Activated CD4-positive, alpha-beta T cell treated with anti-CD3 and anti-CD28 coated beads, Interleukin-2, amount 50 U/mL, for 4 hours (primary cell): ENCODE measurements at places on chromosomes 12 and 14.

DNA sequence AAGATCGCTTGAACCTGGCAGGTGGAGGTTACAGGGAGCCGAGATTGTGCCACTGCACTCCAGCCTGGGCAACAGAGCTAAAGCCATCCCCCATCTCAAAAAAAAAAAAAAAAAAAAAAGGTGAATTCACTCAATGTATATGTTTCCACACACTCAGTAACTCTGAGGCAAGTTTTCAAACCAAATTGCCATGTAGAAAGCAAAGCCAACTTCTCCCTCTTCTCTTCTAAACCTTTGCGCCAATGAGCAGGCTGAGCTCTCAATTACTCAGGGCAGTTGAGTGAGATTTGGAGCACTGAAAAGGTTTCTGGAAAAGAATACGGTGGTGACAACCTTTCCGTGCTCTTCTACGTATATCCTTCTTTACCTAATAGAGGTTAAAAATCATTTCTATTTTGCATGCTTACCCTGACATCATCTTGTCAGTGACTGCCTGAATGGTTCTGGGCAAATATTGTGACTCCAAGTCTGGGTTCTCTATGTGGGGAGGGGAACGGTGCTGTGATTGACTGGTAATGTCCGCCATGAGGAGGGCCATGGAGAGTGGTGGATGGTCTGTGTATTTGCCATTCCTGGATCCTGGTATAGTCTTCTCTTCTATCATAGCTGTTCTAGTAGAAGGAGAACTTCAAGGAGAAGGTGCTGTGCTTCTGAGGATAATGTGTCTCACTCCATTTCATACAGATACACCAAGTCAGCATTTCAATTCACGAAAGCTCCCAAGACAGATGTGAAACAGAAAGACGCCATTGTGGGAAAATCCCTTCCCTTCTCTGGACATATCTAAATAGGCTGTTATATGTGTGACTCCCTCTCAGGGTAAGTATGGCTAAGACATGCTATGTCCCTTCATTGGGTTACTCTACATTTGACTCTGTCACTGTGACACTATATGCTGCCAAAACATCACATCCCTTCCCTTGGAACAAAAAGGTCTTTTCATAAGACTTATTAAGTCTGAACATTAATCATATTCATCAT lies 46.2 kb upstream of the MED13L start:
- DNase-seq: no peak

DNA sequence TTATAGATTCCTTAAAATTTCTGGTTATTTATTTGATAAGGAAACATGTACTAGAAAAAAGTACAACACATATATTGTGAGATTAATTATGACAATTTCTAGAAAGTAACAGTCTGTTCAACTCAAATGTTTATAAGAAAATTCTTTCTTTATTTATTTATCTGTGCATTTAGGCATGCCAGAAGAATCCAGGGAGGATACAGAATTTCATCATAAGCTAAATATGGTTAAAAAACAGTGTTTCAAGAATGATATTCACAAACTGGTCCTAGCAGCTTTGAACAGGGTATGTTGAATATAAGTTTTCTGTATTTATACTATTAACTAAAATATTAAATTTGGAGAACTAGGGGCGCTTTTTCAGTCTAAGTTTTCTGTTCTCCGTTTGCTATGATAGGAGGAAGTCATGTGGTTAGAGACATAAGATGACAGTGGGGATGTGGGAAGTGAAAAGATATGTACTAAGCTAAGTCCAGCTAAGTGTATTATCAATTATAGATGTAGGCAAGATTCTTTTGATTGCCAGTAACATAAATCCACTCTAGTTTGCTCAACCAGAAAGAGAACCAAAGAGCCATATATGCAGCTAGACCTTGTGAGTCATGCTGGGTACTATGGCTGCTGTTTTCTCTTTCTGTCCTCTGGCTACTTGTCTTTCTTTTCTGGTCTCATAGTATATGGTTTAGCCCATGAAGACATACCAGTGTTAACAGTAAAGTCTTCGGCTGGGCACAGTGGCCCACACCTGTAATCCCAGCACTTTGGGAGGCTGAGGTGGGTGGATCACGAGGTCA lies 39.0 kb downstream of the LRRK2 start:
- DNase-seq: no peak

DNA sequence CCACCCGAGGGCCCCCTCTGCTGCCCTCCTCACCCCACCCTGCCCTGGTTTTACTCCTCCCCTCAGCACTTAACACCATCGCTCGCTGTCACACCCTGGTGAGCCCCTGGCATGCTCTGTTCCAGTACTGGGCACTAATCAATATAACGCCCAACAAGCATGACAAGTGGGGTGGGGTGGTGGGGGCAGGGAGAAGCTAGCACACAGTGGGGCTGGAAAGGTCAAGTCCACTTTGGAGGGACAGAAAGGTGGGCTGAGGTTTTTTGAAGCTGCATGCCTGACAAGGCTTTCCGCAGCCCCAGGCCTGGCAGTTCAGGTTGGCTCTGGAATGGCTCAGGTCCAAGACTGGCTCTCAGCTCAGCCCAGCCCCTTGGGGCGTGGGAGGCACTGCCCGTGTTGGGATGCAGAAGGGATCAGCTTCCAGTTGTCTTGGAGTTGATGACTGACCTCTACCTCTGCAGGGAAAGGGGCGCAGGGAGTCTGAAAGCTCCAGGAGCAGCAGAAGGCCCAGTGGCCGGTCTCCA lies 34.1 kb downstream of the PLEKHG3 start:
- no peak for DNase-seq

DNA sequence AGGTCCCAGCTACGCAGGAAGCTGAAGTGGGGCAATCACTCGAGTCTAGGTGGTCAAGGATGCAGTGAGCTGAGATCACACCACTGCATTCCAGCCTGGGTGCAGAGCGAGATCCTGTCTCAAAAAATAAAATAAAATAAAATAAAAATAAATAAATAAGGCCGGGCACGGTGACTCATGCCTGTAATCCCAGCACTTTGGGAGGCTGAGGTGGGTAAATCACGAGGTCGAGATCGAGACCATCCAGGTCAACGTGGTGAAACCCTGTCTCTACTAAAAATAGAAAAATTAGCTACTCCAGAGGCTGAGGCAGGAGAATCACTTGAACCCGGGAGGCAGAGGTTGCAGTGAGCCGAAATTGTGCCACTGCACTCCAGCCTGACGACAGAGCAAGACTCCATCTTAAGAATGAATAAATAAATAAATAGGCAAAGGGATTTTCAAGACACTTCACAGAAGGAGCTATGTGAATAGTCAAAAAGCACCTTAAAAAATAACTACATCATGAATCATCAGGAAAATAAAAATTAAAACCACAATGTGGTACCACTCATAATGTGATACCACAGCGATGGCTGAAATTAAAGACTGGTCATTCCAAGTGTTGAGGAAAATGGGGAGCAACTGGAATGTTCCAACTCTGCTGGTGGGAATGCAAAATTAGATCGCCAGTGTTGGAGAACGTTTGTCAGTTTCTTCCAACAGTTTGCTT lies 92.9 kb upstream of the TBX3 start:
- no peak for DNase-seq

- no peak for DNase-seq
Observed at GRCh38 chr12:49819786-49820185, 8.4 kb downstream of the NCKAP5L start.

GRCh38 chr12:105705765-105706164 lies 375.3 kb downstream of the C12orf75 start:
- DNase-seq: no peak

GRCh38 chr12:93798279-93799151 lies 121.3 kb downstream of the CRADD start:
- no peak for DNase-seq

DNA sequence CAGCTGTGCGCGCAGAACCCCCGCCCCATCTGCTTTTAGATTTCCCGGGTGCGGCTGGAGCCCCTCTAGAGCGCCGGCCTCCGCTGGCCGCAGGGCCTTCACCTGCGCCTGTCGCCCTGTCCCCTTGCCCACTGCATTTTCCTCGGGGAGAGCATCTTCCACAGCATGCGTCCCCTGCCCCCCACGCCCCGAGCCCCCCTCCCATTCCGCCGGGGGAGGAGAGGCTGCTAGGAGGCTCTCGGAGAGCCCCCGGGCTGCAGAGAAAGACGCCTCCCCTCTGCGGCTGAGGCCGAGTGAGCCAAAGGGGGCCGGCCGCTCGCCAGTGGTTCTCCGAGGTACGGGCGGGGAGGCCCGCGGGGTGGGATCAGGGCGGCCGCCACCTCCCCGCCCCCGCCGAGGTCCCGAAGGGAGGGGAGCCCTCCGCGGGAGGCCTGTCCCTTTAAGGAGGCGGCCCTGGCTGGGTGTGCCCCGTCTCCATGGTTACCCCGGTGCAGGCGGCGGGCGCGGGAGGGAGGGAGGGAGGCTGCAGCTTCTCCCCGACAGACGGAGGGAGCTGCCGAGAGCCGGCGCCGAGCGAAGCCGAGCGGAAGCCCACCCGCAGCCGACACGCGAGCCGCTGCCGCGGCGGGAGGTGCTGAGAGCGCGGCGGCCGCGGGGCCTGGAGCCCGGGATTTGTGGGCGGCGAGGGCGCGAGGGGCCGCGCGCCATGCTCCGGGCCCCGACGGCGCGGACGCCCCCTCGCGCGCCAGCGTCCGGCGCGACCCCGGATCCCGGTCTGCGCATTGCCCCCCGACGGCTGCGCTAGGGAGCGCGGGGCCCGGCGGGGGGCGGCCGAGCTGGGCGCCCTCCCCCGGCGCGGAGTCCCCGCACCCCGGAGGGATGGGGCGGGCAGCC lies at the start of gene KCNH3:
KCNH3 (plus strand) TSS at position 521 of the 894 bp plus-strand sequence. CDS start 387 bp downstream, outside the sequence.
- DNase-seq: peak; percentile 84

- no peak for DNase-seq
Observed at GRCh38 chr12:127861406-127861805, 405.6 kb upstream of the TMEM132C start.

DNA sequence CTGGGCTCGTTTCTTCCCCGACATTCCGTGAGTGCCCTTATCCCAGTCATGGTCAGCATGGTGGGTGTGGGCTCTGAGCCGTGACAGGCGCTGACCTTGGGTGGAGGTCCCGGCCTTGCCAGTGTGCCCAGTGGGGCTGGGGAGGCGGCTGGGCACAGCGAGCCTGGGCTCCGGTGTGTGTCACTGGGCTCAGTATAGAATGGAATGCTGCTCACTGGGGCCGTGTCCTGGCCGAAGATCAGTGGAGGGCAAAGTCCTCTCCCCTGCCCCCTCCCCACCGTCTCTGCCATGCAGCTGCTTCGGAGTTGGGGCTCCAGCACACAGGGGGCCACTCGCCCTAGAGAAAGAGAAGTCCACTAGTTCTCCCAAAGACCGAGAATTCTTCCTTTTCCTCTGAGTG lies 164.4 kb downstream of the TSPAN9 start:
- DNase-seq: no peak

DNA sequence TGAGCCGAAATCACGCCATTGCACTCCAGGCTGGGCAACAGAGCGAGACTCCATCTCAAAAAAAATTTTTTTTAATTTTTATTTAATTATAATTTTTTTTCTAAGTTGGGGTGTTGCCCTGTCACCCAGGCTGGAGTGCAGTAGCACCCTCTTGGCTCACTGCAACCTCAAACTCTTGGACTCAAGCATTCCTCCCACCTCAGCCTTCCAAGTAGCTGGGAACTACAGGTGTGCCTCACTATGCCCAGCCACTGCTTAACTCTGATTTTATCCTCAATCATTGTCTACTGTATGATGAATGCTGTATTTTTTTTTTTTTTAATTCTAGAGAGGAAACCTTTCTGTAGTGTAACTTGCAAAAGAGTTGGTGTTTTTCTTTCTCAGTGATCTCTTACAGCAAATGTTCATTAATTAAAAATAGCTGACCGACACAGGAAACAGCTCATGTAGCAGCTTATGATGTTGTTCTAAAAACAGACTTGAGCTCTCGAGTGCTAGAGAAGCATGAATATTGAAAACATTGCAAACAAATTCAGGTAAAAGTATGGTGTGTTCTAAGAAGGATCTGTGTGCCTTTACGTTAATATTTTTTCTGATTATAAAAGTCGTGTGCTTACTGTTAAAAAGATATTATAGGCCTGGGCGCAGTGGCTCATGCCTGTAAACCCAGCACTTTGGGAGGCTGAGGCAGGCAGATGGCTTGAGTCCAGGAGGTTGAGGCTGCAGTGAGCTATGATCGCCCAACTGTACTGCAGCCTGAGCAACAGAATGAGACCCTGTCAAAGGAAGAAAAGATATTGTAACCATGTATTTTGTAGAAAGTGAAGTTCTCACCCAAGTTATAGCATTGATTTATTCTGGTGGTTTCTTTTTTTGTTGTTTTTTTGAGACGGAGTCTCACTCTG lies 68.9 kb downstream of the FGD4 start:
- no peak for DNase-seq

DNA sequence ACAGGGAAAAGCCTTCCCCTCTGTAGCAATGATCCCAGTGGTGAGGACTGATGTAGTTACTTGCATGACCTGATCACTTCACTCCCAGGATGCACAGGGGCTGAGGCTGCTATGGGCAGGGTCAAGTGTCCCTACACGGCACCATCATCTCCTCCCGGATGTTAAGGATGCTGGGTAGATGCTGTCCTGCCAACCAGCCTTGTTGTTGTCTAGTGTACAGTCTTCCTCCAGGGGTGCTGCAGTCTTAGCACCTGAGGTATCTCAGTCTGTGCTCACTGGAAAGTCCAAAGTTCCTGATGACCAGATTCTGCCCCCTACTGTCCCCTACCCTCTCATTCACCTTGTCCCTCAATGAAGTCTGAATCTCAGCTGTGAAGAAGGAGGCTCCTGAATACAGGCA lies 20.1 kb downstream of the CPM start:
- no peak for DNase-seq

DNA sequence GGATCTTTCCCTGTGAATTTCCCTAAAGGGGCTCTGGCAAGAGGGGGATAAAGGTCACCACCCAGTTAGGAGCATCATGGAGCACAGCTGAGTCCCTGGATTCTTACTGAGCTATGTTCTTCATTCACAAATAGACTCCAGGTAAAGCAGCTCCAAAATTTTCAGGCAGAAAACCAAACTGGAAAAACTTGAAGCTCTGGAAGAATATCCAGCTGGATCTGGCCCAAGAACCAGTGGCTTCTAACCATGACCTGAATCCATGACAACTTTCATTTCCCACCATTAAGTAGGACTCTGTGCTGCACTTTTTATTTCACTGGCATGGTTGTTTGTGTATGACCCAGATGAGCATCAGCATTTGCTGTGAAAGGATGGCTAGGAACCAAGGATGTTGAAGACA lies 180.4 kb upstream of the FKBP4 start:
- DNase-seq: no peak

GRCh38 chr14:102507857-102508312 lies 1.7 kb downstream of the ANKRD9 start:
- DNase-seq: no peak

DNA sequence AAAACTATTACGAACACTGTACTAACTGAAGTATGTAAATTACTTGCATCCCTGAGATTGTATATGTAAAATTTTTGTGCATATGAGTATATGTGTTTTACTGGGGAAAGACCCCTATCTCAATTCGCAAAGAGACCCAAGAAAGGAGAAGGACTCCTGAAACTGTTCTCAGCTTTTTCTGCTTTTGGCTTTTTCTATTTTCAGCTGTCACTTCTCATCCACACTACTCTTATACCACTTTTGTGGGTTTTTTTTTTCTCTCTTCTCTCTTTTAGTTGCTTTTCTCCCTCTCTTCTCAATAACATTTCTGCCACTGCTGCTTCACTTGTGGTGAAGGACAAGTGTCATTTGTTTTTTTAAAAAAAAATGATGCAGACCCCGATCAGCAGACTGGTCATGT lies 39.8 kb downstream of the NIN start:
- no peak for DNase-seq

GRCh38 chr12:31508436-31509150 lies 82.3 kb downstream of the DENND5B start:
- no peak for DNase-seq

- no peak for DNase-seq
Observed at GRCh38 chr12:56723889-56724700, 1.0 kb downstream of the NACA start.

- DNase-seq: no peak
Observed at GRCh38 chr14:88388741-88389282, 3.4 kb downstream of the SPATA7 start.
